ENCODE measurements at places on chromosomes 12 and 14.

DNA sequence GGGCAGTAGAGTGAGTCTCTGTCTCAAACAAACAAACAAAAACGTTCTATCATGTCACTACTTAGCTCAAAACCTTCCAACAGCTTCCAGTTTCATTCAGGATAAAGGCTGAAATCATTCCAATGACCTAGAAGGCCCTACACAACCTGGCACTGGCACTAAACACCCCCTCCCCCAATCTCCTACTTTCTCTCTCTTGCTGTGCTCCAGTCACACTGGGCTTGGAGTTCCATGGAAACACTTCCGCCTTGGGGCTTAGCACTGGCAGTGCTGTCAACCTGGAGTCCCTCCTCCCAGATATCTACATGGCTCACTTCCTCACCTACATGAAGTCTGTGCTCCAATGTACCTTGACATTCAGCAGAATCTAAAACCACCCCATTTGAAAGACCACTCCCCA lies 65.0 kb upstream of the SINHCAF start:
- DNase-seq, result no peak

GRCh38 chr12:17335487-17335886 lies 729.5 kb upstream of the LMO3 start:
- no peak for DNase-seq

GRCh38 chr14:59600211-59600945 lies 23.8 kb upstream of the CCDC175 start:
- no peak for DNase-seq

DNA sequence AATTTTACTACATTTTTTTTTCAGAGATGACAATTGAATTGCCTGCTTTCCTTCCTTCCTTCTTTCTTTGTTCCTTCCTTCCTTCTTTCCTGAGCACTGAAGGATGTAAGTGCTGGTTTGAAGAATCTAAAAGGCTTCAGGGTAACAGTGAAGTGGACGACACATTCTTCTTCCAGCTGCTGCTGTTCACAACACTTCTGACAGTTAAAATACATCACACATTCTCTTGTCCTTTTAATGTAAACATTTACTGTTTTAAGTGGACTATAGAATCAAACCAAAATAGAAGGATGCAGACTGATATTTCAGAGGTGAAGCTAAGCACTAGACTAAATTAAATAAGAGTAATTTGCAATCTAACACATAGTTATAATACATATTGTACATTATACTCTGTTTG lies 151.5 kb downstream of the MSRB3 start:
- no peak for DNase-seq

- no peak for DNase-seq
Observed at GRCh38 chr14:72714871-72715214, 179.1 kb downstream of the DPF3 start.

DNA sequence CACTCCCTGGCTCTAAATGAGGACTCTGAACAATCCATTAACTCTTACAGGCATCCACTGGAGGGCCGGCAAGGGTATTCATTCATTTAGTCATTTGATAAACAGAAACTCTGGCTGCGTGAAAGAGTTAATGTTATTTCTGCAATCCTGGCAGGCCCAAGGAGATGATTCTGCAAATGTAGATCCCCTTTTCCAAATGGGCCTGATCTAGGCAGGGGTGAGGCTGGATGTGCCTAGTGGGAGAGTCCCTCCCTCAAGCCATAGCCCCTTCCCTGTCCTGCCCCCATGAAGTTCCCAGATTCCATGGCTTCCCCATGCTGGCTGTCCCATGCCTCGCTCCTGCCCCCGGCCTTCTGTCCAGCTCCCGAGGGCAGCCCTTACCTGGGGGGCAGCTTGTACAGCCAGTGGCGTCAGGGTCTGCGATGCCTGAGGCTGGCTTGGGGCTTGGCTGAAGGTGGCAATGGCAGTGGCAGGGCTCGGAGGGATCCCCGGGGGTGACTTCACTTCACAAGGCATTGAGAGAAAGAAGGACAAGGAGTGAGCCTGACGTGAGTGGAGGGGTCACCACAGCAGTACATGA lies 18.4 kb downstream of the POU6F1 start:
- DNase-seq, result no peak

DNA sequence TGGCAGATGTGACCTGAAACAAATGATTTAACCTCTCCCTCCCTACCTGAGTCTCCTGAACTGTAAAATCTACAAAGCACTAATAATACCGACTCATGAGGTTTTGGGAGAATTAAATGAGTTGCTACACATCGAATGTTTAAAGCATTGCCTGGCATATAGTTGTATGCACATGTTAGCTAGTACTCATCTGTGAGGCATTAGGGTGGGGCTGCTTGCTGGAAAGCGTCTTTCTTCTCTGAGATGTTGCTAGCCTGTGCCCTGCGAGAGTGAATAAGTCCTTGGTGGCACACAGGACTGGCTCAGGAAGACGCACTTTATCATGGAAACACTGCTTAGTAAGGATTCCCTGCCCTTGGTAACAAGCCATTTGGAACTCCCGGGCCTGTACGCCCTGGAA lies 6.1 kb downstream of the RAPGEF3 start:
- no peak for DNase-seq

DNA sequence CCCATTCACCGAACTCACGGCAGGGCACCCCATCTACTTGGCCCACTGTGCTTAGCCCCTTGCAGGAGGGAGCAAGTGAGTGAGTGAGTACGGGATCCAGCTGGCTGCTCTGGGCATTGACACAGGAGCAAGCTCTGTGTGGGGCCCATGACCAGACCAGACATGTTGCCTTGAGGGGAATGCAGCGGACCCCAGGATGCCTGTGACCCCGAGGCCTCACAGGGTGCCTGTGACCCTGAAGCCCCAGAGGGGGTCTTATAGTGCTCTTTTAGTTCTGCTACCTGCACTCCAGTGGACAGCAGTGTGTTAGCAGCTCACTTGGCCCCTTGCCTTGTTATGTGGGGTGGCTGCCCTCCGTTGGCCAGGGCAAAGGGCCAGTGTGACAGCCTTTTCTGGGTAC lies 255.8 kb downstream of the ETNK1 start:
- no peak for DNase-seq

DNA sequence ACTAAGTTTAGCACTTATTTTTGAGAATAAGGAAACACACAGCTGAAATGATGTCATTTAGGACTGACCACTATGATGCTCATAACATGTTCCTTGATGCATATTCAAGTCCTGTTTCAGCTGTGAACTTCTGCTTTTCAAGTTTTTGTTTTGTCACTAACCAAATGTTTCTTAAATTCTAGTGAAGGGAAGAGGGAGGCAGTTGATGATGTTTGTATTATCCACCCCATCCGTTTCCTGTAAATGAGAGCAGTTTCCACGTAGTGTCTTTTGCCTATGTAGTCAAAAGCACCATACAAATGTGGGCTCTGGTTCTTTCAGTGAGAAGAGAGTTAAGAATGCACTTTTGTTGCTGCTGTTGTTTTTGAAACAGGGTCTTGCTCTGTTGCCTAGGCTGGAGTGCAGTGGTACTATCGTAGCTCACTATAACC lies 491.8 kb downstream of the PCNX1 start:
- no peak for DNase-seq

- DNase-seq, result peak; percentile 33
Observed at GRCh38 chr12:3752741-3753486, at the start of gene CRACR2A. TSS of gene CRACR2A (minus strand) at chr12:3753109. CDS start at chr12:3696999, 56,110 bp downstream.

- no peak for DNase-seq
Observed at GRCh38 chr12:53143355-53143754, 37.2 kb upstream of the ZNF740 start.

GRCh38 chr14:77200406-77200985 lies 18.9 kb downstream of the TMEM63C start:
- no peak for DNase-seq

- DNase-seq, result no peak
Observed at GRCh38 chr12:81015510-81015909, 62.4 kb upstream of the ACSS3 start.

DNA sequence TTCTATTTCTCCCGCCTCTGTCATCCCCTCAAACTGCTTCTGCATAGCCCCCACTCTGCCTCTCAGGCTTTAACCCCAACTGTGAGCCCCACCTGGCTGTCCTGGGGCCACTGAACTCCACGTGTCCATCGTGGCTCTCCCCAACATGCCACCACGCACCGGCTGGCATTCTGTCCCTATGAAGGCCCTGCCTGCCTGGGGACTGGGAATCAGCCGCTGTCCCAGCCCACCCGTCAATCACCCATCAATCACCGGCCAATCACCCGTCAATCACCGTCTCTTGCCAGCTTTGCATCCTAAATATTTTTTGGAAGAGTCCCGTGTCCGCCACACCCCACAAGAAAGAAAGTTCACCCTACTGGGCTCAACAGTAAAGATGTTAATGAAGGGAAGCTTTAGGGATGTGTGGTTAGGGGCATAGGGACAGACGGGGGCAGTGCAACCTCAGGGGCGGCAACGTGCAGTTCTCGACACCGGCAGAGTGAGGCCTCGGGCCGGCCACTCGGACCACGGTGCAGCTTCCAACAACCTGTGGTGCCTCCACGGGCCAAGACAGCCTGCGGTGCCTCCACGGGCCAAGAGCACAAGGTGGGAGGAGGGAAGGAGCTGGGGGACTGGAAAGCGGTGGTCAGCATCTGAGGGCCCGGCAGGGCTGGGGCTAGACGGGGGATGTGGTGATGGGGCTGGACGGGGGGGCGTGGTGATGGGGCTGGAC lies 85.6 kb downstream of the GALNT9 start:
- no peak for DNase-seq

- no peak for DNase-seq
Observed at GRCh38 chr14:27002179-27002578, 404.3 kb upstream of the NOVA1 start.

- no peak for DNase-seq
Observed at GRCh38 chr14:105389976-105390848, 8.1 kb upstream of the TEX22 start.

DNA sequence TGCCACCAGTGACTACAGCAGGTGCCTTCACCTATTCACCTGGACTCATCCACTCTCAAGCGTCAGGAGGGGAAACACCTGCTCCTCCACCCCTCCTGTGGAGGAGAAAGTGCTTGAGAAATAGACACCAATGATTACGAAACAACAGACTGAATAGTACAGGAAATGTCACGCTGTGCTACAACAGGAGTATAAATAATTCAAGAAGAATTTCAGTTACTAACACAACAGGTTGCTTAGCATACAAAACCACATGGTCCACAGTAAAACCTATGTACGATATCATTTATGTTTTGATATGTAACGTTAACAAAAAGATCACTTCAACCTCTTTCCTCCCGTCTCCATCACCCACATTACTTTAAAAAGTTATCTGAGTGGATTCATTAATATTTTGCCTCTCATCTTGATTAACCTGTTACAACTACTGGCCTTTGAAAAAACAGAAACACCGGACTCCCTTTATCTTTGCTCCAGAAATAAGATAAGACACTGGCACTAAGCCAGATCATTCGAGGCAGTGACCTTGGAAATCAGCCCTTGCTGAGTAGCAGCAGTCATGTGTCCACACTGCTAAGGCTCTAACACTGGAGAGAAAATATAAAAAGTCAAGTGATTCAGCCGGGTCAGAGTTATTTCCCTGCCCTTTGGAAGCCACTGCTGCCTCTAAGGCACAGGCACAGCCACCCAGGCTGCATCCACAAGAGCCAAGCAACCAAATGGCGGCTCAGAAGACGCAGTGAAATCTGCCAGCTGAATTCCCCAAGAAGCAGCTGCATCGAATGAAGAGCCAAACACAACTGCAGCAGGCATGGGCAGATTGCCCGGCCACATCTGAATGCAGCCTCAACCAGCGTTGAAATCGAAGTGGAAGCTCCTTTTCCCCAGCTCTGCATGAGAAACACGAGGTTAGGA lies 40.9 kb downstream of the NT5DC3 start:
- no peak for DNase-seq

DNA sequence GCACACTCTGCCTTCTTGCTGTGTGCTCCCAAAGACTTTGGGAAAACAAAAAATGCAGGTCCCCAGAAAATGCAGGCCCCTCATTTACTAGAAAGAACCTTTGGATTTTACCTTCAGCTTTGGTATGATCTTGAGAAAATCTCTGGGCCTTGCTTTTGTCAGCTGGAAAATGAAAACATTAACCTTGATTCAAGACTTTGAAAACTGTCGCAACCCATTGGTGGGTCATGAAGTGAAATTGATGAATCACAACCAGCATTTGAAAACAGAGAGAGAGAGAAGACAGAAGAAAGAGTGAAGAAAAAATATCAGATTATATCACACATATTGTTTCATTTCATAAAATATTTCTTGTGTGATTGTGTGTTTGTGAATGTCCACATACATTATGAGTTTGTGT lies 322.5 kb downstream of the ZFP36L1 start:
- DNase-seq, result no peak

- no peak for DNase-seq
Observed at GRCh38 chr14:54739514-54739913, 163.1 kb downstream of the GCH1 start.

DNA sequence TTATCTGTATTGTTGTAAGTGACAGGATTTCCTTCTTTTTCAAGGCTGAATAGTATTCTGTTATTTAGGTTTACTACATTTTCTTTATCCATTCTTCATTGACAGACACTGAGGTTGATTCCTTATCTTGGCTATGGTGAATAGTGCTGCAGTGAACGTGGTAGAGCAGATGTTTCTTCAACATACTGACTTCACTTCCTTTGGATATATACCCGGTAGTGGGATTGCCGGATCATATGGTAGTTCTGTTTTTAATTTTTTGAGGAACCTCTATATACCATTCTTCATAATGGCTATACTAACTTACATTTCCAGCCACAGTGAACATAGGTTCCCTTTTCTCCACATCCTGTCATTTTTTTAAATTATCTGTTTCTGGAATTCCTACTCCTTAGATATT lies 21.8 kb downstream of the DERA start:
- no peak for DNase-seq

GRCh38 chr12:69028941-69029729 lies 96.2 kb upstream of the CPM start:
- no peak for DNase-seq

DNA sequence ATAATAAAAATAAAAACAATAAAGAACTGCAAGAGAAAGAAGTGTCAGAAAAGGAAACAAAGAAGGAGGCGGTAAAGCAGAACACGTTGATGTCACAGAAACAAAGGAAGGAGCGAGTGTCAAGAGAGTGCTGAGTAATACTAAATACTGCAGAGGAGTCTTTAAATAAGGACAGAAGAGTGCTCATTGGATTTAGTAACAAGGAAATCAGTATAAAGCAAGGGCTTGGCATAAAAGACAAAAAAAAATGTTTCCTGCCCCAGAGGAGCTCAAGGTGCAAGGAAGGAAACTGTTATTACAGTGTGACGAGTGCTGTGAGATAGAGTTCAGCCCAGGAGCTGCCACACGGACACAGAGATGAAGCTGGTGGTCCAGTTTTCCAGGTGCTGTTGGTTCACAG lies 8.4 kb upstream of the TUBA1A start:
- DNase-seq, result no peak

GRCh38 chr12:49369411-49370145 lies 2.3 kb downstream of the SPATS2 start:
- no peak for DNase-seq

DNA sequence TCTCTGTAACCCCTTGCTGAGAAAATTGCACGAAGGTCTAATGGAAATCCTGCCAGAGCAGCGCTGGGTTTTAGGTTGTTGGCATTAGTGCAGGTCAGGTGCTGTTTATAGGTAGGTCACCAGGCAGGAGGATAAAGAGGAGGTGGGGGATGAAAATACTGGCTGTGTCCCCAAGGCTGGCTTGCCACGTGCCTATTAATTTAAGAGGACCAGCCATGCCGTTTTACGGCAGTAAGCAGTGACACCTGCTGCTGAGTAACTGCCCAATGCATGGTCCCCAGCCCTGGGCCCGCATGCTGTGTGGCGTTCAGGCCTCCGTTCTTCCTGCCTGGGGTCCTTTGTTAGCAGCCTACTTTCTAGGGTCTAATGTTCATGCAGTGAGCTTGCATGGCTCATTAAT lies 67.2 kb downstream of the WDR20 start:
- no peak for DNase-seq

All from right renal pelvis (tissue), 4 donors.